Ecto neural progenitor cell (in vitro differentiated cells): ENCODE measurements at places on chromosomes 2 and 18.

- DNase-seq: no peak
Measured at GRCh38 chr2:158936978-158937377, 31.5 kb upstream of the TANC1 start.

GRCh38 chr2:192124571-192124970 is 70.2 kb downstream of the TMEFF2 start:
- DNase-seq: no peak

DNA sequence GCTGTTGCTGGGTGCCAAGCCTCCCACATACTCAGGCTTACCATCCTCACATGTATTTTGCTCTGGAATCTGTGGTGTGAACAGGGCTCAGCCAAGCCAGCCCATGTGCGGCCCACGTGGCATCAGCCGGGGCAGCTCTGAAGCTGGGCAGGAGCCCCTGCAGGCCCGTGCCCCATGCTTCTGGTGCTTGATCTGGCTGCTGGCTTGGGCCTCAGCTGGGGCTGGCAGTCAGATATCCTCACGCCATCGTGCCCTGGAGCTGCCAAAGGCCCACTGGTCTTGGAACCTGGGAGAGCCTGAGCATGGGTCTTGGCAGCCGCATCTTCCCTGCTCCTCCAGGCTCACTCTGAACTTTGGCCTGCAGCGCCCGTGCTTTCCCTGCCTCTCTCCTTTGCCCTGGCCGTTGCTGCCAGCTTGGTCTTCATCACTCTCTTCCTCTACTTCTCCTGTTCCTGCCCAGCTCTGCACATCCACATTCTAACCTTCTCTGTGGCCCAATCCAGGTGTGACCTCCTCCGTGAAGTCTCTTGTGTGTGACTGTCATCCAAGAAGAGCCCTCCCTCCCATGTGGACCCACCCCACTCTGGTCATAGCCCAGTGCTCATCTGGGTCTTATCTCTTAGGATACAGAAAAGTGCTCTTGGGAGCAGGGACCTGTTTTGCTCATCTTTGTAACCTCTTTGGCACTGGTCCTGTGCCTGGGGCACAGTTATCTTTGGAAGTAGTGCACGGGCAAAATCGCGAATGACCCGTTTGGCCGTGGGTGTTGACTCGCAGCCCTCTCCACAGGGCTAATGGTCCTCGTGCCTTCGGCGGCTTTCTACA is 116.1 kb downstream of the RNF144A start:
- no peak for DNase-seq

GRCh38 chr2:68024450-68024849 is 38.4 kb downstream of the C1D start:
- no peak for DNase-seq

DNA sequence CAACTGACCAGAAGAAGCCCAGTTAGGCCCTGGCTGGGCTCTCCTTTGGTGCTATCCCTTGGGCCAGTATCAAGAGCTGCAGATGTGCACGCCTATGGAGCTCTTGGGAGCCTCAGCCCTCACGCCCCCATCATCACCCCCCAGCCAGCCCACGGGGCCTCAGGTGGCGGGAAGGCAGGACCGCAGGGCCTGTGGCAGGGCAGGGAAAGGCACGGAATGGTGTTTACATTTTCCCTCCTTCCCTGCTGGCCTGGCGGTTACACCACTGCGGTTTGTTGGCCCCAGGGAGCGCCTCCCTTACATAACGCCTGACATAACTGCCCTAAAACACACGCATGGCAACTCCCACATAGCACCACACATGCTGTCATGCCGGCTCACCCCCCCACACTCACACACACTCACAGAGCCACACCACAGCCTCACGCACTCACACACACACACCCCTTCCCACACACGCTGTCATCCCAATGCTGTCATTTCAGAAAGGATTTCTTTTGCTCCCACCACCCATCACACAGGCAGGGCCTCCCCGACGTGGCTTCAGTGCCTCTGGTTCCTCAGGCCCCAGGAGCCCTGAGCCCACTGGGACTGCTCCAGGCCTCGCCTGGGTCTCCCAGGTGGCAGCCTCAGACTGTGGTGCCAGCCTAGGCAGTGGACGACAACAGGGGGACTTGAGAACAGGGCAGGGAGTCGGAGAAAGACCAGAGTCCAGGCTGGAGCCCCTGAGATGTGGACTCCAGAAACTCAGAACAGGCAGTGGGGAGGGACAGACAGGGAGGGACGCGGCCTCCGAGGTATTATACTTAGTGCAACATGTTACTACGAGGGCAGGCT is 15.7 kb downstream of the ZFP36L2 start:
- DNase-seq: no peak

- DNase-seq: no peak
Measured at GRCh38 chr18:79645291-79645983, 34.2 kb upstream of the CTDP1 start.

- DNase-seq: no peak
Measured at GRCh38 chr2:34838408-34838807, 1239.3 kb upstream of the FAM98A start.

DNA sequence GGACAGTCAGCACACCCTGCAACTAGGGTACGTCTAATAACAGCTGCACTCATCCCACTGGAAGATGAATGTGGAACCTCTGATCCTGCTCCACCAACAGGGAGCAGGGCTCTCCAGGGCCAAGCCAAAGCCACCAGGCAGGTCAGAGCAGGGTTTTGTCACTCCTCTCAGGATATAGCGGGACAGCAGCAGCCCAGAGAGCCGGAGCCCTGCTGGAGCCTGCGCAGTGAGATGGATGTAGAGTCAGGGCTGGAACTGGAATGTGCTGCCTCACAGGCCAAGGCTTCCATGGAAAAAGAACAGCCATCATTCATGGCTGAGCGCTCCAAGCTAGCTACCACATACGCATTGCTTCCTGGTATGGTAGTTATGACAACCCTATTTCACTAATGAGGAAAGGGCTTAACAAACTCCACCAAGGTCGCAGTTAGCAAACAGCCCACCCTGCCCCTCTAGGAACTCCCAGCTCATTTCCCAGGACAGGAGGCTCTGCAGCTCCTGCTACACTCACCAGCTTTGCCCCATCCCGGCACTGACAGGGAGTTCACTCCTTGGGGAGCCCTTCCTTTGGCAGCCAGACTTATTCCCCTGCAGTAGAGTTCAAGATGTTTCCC is 85.2 kb downstream of the HS1BP3 start:
- no peak for DNase-seq

GRCh38 chr18:68394705-68395104 is 320.2 kb downstream of the TMX3 start:
- no peak for DNase-seq

- DNase-seq: no peak
Measured at GRCh38 chr2:105038383-105039061, 653 bp downstream of the MRPS9 start.

DNA sequence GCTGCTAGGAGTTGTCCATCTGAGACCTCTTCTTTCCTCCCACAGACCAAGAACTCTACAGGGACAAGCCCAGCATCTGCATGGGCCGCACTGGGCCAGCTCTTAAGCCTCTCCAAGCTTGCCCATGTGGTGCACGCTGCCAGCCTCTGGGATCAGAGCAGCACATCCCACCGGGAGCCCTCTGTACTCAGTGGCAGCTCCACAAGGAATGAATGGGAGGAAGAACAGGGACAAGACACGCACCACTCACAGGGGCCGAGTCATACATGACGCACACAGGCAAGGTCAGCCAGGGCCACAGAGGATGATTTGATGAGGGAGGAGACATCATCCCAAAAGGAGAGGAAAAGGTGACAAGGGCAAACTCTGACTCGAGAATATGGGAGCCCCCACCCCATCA is 268.3 kb downstream of the KLHL29 start:
- no peak for DNase-seq

- DNase-seq: peak; percentile 72
Measured at GRCh38 chr2:76599732-76600368, 889.1 kb upstream of the GCFC2 start.

DNA sequence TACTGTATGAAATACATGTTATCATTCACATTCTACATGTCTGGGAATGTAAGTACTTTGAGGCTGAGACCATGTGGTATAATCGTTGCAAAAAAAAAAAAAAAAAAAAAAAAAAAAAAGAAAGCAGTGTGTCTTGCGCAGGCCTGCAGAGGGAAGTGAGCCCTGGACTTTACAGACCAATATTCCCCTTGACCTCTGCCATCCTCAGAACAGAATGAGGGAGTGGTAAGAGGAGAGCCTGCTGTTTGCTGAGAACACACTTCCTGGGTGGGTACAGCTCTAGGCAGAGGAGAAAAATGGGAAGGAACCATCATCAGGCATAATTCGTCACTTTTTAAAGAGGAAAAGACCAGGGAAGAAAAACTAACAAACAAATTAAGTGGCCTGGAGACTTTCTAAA is 28.8 kb upstream of the TBC1D8 start:
- no peak for DNase-seq

DNA sequence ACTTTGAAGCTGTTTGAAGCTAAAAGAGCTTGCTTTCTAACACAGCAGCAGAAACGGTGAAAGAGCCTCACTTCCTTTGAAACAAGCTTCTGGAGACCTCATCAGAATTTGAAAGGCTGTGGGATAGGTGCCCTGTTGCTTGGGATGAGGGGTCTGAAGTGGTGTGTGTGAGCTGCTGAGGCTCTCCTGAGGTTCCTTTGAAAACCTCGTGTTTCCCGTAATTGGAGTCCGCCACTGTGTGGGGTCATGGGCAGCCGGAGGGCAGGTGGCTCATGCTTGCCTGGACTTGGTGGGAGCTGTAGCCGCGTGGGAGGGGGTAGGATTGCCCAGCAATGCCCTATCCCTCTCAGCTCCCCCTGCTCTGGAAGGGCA is 34.4 kb downstream of the CABLES1 start:
- DNase-seq: no peak

- no peak for DNase-seq
Measured at GRCh38 chr2:227765788-227766372, 20.2 kb downstream of the SCYGR8 start.

GRCh38 chr18:54148151-54148550 is 76.3 kb downstream of the MBD2 start:
- DNase-seq: no peak

- peak; percentile 62 for DNase-seq
Measured at GRCh38 chr2:66362701-66363100, 72.2 kb upstream of the MEIS1 start.

DNA sequence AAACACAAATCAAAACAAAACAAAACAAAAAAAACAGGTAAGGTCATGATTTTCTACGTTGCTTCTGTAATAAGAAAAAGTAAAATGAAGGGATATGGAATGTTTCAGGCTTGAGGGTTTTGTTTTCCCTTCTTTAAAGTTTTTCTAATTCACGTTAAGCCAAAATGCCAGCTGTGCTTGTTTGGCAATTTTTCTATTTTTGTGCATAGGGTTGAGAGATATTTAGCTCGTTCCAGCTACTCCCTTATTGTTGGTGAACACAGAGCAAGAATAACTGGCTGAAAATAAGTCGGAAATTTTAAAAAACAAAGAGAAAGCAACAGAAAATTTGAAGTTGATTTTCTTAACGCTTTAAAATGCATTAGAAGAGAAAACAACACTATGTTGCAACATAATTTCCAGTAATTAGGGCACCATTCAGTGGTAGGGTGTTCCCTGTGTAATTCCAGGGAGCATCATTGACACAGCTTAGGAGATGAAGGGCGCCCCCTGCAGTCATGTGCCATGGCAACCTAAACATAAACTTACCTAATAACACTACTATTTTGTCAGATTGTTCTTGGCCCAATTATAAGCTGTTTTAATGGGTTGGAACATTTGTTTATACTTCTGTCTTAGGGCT is 99.5 kb downstream of the DTNA start:
- no peak for DNase-seq

DNA sequence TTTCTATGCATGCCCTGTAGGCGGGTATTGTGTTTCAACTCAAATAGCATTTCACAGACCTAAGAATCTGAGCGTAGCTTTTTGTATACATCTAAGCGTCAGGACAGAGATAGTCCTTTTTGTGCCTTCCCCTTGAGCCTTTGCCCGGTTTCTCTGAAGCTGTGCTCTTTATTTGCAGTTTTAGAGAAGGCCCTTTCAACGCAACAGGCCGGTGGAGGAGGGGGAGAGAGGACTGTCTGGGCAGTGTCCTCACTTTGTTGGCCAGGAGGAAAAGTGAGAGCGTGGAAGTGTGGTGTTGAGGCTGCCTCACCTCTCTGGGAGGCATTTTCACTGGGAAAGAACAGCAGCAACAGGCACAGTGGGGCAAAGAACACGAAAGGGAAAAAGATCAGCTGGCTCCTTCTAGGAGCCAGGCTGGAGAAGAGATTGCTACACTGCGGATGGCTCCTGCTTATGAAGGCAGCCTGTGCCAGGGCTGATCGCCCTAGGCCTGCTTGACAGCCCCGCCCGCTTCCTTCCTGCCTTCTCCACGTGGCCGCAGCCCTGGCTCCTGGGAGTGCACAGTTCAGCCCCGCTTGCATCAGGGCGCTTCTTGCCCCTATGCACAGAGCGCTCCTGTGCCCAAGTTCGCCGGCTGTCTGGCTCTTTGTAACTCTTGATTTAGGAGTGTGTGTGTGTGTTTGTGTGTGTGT is 195.6 kb upstream of the POU3F3 start:
- peak; percentile 64 for DNase-seq

GRCh38 chr2:86254576-86255538 is 55.6 kb downstream of the MRPL35 start:
- DNase-seq: no peak

DNA sequence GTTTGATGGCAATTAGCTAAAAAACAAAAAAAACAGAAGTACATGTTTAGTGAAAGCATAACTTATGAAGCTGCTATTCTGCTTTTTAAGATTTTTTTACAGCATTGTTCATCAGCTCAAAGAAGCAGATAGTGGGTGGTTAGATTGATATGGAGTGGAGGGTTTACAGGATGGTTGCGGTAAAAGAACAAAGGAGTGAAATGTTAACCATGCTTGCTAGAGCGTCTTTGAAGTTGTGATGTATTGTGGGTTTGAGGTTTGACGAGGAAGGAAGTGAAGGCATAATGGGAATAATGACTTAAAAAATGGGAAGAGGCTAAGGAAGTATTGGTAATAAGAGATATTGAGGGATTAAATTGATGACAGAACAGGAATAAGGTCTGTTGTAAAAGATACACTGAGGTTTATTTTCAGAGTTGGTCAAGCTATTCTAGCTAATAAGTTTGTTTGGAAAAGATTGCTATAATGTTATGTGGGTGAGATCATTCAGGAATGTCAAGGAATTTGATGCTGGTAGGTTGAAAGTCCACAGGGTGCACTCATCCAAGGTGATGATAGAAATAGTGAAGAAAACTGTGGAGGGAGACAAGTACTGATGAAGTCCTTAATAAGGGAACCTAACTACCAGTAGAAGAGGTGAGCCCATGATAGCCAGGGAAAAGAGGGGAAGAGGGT is 14.6 kb downstream of the SPOPL start:
- DNase-seq: no peak

DNA sequence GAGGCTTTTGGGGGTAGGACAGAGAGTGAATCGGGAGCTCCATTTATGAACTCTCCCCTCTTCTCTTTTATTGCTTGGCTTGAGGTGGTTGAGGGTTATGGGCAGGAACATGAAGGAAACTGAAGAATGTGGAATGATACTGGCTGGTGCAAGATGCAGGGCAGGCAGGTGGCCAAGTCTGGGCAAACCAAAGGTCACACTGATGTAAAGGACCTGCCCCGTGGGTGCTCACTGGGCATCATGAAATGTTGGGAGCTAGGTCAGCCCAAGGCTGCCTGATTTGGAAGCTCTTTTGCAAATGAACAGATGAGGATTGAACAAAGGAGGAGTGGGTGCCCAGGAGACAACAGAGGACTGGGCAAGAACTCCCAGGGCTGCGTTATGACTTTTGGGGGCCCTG is 328.9 kb downstream of the CLIP4 start:
- no peak for DNase-seq
